Activated CD8-positive, alpha-beta memory T cell treated with anti-CD3 and anti-CD28 coated beads, Interleukin-2, amount 50 U/mL, for 4 hours (primary cell): ENCODE measurements at places on chromosomes 1 and 21.

DNA sequence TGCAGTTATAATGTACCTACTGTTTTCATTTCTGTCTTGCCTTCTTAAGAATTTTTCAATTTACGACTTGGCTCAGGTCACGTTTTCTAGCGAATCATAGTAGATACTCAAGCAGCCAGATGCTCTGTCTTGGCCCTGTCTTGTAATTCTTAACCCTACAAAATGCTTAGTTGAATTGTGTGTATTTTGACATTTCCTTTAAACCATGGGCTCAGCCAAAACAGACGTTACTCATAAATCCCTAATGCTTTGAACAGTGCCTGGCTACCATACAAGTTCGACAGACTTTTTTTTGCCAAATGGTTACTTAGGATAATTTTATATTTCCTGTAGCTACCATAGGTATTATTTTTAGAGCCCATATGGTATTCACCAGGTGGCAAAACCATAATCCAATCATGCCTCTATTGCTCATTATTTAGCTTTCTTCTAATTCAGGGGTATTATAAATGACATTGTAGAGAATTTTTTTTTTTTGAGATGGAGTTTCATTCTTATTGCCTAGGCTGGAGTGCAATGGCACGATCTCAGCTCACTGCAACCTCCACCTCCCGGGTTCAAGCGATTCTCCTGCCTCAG, 54.3 kb downstream of the KCNK1 start:
- DNase-seq = no peak

GRCh38 chr1:166924823-166925541, 48.9 kb upstream of the TADA1 start:
- DNase-seq = no peak

GRCh38 chr1:167905671-167906070, 8.3 kb downstream of the ADCY10 start:
- no peak for DNase-seq

- no peak for DNase-seq
Measured at GRCh38 chr1:43705982-43706597, 1.2 kb upstream of the ST3GAL3 start.

DNA sequence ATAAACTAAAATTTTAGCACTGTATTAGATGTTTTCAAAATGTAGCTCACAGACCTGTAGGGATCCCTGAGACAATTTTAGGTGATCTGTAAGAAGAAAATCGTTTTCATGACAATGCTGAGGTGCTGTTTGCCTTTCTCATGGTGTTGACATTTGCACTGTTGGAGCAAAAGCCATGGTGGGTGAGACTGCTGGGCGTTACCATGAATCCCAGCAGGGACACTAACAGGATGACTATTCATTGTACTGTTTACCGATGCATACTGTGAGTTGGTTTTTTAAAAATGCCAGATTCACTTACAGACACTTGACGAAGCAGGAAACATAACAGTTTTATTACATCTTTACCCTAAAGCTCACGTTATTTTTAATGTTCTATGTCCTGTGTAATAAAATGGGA, 468.5 kb downstream of the PCP4 start:
- DNase-seq = no peak

GRCh38 chr1:41343790-41344699, 17.2 kb upstream of the FOXO6 start:
- DNase-seq = no peak

GRCh38 chr1:29235955-29236711, at the start of gene PTPRU:
TSS of gene PTPRU (plus strand) at chr1:29236522. CDS start at chr1:29236645, 123 bp downstream.
- DNase-seq = peak; percentile 83

GRCh38 chr1:32613472-32613871, 36.9 kb downstream of the ZBTB8OS start:
- DNase-seq = no peak

DNA sequence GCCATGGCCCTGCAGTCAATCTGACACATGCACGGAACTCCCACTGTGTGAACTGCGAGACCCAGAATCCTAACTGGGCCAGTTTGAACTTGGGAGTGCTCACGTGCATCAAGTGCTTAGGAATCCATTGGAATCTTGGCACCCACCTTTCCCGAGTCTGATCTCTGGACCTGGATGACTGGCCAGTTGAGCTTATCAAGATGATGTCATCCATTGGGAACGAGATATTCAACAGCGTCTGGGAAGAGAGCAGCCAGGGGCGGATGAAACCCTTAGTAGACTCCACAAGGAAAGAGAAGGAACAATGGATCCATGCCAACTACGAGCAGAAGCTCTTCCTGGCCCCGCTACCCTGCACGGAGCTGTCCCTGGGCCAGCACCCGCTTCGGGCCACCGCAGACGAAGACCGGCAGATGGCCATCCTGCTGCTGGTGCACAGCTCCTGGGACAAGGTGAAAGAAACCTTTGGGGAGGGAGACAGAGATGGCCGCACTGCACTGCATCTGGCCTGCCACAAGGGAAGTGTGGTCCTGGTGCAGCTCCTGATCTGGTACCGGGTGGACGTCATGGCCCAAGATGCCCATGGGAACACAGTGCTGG, 3.1 kb upstream of the TDRD5 start:
- DNase-seq = no peak

DNA sequence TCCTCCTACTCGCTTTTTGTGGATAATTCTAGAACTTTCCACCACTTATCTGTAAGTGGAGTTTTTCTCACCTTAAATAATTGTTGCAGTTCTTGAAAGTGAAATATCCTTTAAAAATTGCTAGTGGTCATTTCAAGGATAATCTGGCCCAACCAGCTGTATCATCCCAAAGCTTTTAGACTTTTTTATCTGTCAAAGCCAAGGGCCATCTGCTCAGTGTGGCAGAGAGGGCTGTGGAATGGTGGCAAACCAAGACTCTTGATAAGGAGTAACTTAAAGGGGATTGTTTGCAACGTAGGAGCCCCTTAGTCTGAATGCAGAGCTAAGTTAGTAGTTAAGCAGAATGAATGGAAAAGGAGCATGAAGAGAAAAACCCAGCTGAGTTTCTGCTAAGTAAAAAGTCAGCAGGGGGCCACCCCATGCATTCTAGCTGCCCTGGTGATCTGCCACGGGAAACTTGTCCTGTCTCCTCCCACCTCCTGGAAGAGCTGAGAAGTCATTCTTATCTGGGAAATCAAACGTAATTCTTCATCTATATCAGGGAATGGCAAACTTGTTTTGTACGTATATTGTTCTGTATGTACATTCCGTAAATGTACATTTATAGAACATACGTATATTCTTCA, 169.3 kb downstream of the PRDM2 start:
- DNase-seq = no peak

- no peak for DNase-seq
Measured at GRCh38 chr1:231660198-231660597, 33.6 kb downstream of the DISC1 start.

DNA sequence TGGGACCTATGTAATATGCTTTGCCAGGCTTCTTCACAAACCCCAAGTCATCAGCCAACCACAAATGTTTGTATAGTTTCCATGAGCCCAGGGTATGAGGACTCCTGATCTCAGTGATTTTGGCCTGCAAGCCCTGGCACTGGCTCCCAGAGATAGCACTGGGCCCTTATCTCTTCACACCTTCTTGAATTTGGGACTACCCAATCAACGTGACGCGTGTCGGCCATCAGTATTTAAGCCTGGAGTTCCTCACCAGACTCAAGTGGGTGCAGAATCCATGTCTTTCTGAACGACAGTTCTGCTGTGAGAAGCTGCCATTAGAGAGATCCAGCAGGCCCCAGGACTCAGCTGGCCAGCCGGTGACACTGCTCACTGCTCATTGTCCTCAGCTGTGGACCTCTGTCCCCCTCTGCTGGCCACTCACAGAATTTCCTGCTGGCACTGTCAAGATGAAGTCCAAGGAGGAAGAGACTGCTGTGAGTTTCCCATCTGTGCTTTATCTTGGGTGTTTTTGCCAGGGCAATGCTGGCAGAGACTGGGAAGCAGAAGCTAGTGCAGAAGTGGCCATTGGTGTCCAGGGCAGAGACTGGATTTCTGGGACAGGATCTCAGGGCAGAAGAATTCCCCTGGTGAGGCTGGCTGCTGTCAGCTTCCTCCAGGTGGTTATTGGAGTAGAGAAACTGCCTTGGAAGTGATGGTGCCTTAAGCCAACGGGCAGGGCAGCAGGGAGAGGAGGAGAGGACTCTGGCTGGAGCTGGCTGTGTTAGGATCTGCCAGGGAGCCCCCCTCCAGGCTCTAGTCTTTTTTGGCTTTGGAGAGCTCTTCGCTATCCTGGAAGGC, 28.4 kb downstream of the TMCC2 start:
- DNase-seq = peak; percentile 88

- DNase-seq = no peak
Measured at GRCh38 chr1:92125204-92125603, 45.1 kb downstream of the BTBD8 start.

- DNase-seq = no peak
Measured at GRCh38 chr1:33502726-33503125, 30.3 kb downstream of the ZSCAN20 start.

DNA sequence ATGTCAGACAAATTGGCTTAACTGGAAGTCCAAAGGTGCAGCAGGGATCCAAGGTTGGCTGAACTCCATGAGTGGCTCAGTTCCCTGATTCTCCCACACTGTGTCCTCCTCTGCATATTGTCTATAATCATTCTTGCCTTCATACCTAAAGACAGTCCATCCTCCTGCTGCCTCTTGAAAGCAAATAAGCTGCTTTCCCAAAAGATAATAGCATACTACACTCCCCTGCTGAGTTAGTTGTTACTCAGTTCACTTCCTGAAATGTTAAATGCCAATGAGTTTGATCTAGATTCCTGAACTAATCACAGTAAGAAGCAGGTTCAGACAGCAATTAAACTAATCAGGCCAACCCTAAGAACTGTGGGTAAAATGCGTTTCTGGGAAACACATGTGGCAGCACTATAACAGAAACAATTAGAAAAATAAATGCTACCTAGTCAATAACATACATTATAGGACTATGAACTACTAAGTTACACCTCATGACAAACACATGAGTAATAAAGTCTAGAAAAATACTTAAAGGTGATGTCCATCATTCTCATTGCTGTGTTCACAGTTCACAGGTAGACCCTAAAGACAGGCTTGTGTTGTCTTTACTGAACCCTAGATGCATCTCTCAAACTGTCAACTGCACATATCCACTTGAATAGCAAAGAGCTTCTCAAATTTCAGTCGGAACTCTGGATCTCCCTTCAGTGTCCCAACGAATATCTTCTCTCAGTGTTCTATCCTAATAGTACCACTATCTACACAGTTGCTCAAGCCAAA, 50.8 kb upstream of the BOLA1 start:
- DNase-seq = no peak

- DNase-seq = no peak
Measured at GRCh38 chr1:160853754-160854153, 8.9 kb downstream of the CD244 start.

- DNase-seq = no peak
Measured at GRCh38 chr1:225380691-225381090, 47.1 kb downstream of the LBR start.

DNA sequence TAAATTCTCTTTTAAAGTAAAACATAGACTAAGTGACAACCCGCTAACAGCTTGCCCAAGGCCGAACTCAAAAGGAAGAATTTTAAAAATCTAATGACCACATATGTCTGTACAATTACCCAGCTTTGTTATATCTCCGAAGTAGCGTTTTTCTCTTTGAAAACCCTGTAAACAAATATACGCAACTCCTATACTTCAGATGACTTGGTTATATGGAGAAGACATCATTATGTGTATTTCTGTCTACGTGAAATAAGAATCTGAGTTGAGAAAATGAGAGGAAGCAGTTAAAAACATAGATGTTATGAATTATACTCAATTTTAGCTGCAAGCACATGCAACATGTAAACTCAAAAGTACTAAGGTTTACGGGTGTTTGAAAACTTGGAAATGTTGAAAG, 2.0 kb downstream of the PBX1 start:
- no peak for DNase-seq

GRCh38 chr1:5164158-5164557, 509.7 kb downstream of the AJAP1 start:
- DNase-seq = no peak

DNA sequence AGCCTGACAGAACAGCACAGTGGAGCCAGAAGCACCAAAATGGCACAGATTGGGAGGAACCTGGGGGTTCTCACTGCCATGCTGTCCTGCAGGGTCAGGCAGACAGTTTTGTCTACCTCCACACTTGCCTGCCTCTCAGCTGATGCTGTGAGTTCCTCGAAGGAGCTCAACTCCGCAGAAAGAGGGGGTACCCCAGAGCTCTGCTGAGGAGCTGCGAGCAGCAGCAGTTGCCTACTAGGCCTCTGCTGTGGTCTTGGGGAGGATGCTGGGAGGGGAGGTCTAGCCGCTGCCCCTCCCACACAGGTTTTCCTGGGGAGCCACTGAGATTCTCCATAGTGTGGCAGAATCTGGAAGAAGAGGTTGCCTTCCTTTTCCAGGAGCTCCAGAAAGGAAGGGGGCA, 192.5 kb downstream of the FOXD2 start:
- DNase-seq = no peak

GRCh38 chr1:232737917-232738316, 67.3 kb upstream of the MAP10 start:
- no peak for DNase-seq

DNA sequence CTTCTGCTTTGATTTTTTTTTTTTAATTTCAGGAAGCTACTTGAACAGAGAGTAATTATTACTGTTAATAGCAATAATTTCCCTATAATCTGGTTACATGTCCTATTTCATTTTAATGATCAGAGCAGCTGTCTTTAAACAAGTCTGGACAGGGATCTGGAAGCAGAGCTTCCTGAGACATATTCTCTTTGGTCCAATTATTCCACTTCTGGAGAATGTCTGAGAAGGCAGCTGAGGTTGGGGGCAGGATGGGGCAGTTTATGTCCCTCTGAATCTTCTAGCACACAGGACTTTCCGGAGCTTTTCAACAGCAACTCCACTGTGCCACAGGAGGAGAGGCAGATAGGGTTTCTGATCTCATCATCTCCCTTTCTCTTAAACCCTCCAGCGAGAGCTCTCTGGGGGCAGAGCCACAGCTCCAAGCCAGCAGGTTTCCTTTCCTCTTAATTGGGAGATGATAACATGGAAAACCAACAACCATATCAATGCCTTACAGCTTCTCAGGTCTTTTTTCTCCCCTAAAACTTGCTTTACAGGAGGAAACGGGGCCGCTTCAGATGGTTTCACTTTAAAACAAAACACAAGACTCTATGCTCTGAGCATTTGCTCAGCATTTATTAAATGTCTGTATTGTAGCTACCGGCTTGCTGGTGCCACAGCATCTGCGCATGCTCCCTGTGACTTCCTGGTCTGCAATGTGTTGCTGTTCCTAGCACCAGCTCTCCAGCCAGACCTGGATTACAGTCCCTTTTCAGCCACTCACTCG, 425.7 kb upstream of the USP24 start:
- peak; percentile 16 for DNase-seq

DNA sequence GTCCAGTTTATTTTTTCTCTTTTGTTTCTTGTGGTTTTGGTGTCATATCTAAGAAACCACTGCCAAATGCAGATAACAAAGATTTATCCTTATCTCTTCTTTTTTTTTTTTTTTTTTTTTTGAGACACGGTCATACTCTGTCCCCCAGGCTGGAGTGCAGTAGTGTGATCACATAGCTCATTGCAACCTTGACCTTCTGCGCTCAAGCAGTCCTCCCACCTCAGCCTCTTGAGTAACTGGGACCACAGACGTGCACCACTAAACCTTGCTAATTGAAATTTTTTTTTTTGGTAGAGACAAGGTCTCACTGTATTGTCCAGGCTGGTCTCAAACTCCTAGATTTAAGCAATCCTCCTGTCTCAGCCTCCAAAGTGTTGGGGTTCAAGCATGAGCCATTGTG, 8.9 kb downstream of the SLC66A1 start:
- no peak for DNase-seq

GRCh38 chr1:186512698-186513457, 52.0 kb upstream of the PDC start:
- DNase-seq = no peak
